Activated CD8-positive, alpha-beta memory T cell treated with anti-CD3 and anti-CD28 coated beads, Interleukin-2, amount 50 U/mL, for 4 hours (primary cell): ENCODE measurements at places on chromosomes 1 and 21.

- DNase-seq = no peak
Measured at GRCh38 chr1:2061065-2061778, 11.0 kb downstream of the PRKCZ start.

DNA sequence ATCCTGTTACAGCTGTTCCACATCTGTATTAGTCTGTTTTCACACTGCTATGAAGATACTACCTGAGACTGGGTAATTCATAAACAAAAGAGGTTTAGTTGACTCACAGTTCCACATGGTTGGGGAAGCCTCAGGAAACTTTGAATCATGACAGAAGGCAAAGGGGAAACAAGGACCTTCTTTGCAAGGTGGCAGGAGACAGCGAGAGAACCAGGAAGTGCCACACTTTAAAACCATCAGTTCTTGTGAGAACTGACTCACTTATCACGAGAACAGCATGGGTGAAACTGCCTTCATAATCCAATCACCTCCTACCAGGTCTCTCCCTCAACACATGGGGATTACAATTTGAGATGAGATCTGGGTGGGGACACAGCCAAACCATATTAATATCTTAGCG is 110.3 kb upstream of the TRABD2B start:
- DNase-seq = no peak

- no peak for DNase-seq
Measured at GRCh38 chr1:8184301-8184700, 133.6 kb upstream of the SLC45A1 start.

- no peak for DNase-seq
Measured at GRCh38 chr1:67843746-67844145, 10.5 kb upstream of the GNG12 start.

- no peak for DNase-seq
Measured at GRCh38 chr1:89762386-89762778, 58.5 kb upstream of the LRRC8D start.

DNA sequence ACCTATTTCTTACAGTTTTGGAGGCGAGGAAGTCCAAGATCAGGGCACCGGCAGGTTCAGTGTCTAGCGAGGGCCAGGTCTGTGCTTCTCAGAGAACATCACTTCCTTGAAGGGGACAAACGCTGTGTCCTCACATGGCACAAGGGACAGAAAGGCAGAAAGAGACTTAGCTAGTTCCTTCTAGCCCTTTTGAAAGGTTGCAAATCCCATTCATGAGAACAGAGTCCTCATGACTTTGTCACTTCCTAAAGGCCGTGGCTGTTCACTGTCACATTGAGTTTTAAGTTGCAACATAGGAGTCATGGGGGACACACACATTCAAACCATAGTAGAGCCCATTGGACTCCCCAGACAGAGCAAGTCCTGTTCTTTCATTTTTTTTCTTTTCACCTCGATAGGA is 27.4 kb downstream of the PER3 start:
- DNase-seq = no peak

- no peak for DNase-seq
Measured at GRCh38 chr1:77605246-77606026, 77.0 kb downstream of the ZZZ3 start.

DNA sequence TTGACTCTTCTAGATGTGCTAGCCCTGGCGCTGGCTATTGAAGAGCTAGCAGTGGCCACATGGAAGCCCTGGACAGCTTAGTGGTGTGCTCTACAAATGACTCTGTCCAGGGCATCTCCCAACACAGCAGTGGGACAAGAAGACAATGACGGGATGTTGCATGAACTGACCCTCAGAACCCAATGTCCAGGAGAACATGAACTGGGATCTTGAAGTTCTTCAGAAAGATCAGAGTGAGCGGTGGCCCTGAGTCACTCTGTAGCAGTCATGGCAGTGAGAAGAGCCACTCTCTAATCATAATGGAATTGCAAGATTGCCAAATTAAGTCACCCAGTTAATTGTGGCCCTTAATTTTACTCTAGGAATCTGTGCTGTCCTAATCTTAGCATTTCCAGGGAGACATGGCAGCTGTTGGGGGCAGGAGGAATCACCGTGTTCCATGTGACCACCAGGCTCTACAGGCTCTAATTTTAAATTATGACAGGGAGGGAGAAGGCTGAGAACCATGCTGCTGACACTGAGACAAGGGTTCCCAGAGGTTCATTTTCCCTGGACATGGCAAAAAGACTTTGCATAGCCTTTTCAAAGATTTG is 10.2 kb upstream of the OBSCN start:
- no peak for DNase-seq

- DNase-seq = no peak
Measured at GRCh38 chr1:200180821-200181220, 153.3 kb downstream of the NR5A2 start.
